ENCODE measurements at places on chromosomes 3 and 15.

- DNase-seq = no peak
These were observed 22.7 kb downstream of the LARP6 start for GRCh38 chr15:70831094-70831911.

GRCh38 chr15:41944313-41944940, 27.9 kb downstream of the EHD4 start:
- DNase-seq = no peak

GRCh38 chr3:31055757-31056156, 161.3 kb upstream of the GADL1 start:
- no peak for DNase-seq

GRCh38 chr3:178795349-178795748, 259.1 kb downstream of the KCNMB2 start:
- no peak for DNase-seq

DNA sequence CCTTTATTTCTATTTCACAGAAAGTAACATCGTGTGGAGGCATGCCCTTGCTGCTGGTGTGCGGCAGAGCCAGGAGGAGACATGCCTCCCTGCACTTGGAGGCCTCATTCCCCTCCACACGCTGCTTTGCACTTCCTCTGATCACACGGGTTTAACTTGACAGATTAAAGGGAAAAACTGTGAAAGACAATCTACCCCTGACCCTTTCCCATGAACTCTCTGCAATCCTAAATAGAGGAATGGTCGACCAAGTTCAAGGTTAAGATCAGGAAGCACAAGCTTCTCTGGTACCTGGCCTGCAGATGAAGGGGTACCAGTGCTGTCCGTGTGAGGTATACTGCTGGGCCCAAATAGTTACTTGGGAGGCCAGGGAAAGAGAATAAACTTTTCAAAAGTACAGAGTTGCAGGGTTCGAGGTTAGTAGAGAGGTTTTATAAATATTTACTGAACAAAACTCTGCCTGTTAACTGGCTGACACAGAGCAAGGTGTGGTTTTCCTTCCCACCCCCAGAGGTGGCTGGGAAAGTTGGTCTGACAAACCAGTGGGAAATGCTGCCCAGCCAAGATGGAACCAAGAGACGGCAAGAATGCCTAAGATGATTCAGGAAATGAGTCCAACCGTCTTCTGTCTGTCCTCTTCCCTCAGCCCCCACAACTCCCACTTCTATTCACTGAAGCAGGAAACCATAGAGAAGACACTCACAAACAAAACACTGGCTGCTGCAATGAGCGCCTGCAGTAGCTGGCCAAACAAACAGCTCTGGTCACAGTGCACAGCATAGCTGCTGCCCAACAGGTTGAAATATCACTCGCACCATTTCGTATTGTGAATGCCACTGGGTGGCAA, 79.6 kb downstream of the IGF2BP2 start:
- DNase-seq = no peak

- no peak for DNase-seq
These were observed 303.4 kb downstream of the ZNF621 start for GRCh38 chr3:40827942-40828688.

- no peak for DNase-seq
These were observed 997.2 kb downstream of the DIPK2A start for GRCh38 chr3:144968750-144969350.

Measured in CD4-positive, alpha-beta memory T cell (primary cell).